Esophagus muscularis mucosa (tissue), 4 donors: ENCODE measurements at places on chromosomes 1 and 21.

DNA sequence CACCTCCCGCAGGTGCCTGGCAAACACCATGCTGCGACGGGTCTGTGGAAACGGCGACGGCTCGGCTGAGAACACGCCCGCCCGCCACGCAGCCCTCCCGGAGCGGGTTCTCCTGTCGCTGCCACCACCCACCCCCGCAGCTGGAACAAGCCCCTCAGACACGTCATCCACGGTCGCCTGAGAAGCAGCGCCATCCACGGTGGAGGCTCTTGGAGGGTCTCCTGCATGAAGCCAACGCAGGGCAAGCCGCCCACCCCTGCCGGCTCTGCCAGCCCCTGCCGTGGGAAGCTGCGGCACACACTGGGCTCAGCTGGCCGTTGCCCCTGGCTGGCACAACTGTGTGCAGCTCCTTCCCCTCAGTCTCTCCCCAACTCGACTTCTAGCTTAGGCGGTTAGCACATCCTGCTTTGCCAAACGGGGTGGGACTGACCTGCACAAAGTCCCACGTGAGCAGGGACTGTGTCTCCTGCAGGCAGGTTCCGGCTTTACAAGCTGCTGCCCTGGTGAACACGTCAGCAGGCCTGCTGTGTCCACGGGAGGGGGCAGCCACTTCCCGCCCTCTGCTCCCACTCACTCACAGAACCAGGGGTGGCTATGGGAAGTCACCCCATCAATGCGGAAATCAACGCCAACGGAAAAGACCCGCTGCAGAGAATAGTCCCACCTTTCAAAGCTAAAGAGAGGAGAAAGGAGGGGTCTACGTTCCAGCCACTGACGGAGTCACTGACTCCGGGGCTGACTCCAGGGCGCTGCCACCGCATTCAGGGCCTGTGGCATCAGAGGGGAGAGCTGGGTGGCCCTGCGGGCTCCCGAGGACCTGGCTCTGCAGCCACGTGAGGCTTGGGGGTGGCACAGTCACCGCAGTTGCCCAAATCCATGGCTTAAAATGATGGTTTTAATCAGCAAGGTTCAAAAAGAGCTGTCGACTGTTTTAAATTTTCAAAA is 10.3 kb downstream of the POFUT2 start:
- DNase-seq = no peak

DNA sequence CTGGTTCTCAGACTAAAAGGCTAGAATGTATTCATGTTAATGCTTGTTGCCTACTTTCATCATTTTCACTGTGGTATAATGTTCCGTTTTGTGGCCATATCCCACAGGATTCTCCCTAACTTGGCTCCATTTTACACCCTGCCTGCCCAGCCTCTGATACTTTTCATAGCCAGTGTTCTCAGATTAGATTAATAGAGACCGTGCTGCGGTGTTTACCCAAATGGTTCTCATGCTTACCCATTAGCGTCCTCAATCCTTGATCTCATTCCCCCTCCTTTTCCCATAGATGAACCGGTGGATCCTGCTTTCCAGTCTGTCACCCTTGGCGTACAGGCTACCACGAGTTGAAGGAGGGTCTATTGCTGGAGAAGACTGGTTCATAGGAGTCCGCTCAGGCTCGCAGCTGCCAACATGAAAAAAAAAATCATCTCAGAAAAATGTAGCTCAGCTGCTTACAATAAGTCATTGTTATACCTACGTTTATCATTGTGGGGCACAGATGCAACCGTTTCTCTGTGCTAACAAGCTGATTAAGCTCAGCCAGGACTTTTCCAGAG is 78.7 kb downstream of the SETD4 start:
- DNase-seq = no peak

DNA sequence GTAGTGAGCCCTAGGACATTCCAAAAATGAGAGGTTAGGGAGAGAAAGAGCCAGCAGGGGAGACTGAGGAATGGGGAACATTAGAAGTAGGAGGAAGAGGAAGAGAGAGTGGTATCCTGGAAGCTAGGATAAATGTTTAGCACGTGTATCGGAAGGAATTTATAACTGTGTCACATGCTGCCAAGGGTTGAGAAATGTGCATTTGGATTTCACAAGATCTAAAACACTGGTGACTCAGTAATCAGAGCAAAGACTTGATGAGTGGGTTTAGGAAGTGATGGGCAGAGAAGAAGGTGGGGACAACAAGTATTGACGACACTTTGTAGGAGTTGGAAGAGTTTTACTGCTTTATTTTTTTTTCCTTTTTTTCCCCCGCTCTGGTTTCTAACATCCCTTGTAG is 193.9 kb downstream of the FMN2 start:
- no peak for DNase-seq

DNA sequence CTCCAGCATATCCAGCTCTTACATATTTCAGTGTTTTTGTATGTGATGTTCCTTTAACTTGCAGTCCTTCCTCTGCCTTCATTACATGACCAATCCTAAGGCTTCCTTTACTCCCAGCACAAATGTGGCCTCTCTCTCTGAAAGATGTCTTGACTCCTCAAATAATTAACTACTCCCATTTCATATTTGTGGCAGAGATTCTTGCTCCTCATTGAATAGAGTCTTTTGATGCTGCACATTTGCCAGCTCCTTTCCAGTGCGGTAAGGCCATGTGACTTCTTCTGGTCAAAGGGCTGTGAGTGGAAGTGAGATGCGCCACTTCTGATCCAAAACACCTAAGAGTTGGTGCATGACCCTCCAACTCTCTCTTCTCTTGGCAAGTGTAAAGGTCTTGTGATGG is 19.1 kb upstream of the LAMC1 start:
- no peak for DNase-seq

DNA sequence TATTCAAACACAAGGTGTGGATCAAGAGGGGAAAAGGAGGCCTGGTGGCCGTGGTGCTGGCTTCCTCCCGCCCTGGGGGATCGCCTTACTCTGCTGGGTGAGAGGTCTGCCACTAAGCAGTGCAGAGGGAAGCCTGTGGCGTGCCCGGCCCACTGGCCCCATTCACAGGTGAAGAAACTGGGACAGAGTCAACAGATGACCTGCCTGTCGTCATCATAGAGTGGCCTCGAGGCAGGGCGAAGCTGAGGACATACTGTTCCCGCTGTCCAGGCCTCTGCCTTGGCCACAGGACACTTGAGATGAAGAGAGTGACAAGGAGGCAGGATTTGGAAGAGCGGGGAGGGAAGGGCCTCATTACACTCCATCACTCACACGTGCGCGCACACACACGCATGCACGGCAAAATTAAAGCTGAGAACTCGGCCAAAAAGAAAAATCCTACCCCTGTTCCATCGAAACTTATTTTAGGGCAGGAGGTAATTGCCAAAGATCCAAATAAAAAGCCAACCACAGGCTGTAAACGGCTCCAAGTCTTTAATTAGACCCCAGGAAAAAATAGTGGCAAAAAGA is 50.5 kb downstream of the CASZ1 start:
- DNase-seq = no peak

DNA sequence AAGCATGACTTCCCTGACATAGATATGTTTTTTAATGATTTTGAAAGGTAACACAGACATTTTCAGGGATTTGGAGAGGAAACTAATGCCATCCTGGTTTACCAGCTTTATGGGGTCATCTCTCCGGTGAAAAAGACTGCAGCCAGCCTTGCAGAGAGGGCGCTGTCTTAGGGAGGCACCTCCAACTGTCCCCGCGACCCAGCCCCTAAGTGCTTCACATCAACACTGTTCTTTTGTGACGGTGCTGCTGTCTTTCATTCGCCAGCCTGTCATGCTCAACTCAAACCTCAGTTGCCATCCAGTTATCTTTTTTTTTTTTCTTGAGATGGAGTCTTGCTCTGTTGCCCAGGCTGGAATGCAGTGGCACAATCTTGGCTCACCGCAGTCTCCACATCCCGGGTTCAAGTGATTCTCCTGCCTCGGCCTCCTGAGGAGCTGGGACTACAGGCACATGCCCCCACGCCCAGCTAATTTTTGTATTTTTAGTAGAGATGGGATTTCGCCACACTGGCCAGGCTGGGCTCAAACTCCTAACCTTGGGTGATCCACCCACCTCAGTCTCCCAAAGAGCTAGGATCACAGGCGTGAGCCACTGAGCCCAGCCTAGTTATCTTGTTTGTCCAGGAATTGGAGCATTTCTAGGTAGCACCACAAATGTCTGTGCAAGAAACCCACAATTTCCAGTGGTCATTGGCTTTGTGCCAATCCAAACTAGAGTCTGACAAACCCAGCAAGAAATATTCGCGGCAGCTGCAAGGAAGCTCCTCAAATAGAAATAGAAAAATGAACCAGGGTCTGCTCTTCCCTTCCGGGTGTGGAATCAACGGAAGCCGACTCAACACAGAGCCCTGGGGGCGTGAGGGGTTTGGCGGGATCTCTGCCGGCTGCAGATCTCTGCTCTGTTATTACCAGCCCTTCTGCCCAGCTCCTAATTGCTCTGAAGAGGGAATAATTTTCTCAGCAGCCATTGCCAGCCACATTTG is 24.2 kb downstream of the PDE9A start:
- no peak for DNase-seq

DNA sequence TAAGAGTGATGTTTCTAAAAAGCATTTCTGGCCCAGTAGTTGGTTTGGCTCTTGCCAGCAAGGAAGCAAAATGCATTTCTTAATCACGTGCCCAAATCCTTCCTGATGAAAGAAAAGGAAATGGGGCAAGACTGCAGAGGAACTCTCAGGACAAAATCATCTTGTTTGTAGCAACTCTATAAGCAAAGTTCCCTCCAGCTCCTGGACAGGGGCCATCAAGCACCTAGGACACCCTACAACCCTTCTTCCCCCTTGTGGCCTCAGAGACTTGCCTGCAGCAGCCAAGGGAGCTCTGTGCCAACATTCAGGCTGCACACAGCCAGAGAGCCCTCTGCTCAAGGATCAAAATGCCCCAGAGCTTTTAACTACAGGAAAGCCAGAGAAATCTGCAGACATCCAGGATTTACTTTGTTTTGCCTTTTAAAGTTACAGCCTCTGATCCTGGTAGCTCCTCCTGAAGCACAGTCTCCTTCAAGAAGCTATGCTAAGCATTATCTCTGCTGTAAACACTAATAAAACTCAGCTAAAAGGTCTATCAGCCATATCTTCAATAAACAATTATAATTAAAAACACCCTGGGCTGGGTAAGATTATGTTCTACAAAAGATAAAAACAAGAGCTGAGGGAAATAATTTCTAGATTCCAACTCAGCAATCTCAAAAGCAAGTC is 105.0 kb downstream of the KIAA0319L start:
- no peak for DNase-seq

DNA sequence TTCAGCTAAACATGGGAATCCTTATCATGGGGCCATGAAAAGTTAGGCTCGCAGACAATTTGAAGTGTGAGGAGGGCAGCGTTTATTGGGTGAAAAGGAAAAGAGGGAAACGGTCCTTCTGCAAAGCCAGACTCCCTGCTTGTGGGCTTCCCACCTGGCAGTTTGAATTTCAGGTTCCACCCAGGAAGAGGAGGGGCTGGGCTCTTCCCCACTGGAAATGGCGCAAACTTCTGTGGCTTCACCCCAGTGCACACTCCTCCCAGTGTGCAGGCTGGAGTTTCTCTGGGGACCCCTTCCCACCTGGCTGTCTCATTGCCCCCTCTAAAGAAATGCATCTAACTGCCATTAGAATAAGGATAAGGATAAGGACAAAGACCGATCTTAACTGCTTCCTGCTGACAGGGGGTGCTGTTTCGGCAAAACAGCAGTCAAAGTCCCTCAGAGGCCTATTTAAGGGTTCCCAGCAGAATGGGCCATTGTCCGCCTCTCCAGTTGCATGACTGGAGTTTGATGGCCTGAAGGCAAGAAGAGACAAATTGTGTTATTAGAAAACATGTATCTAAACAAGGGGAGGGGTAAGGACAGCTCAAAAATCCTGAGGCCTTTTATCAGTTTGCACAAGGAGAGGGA is 20.4 kb downstream of the AIM2 start:
- no peak for DNase-seq

GRCh38 chr1:206715552-206716158 is 30.9 kb downstream of the MAPKAPK2 start:
- DNase-seq = no peak

GRCh38 chr21:46152927-46153246 is 2.5 kb downstream of the FTCD start:
- DNase-seq = no peak

DNA sequence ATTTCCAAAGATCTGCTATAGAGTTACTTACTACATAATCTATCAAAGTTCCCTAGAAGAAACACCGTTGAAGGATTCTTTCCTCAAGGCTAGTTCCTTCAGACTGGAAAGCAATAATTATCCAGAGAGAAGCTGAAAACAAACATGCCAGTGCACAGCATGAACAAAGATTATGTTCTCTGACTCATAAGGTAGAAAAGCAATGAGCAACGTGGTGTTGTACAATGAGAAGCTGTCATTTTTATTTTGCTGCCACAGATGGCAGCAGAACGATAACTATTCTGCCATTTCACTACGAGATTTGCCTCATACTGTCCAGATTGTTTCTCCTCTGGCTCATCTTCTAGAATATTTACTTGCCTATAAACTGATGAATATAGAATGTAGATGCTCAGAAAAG is 10.7 kb downstream of the EXTL2 start:
- DNase-seq = no peak

DNA sequence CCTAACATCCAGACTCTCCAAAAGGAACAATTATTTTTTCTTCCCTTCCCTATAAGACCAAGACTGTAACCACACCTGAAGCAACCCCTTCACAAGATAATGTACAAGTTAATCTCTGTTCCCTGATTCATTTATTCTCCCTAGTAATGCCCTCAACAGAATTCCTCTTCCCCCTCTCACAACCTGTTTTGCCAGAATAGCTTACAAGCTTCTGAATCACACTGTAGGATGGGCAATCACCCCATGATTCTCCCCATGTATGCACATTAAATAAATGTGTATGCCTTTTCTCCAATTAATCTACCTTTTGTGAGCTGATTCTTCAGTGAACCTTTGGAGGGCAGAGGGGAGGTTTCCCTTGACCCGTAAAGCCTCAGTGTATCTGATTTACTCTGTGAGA is 20.9 kb upstream of the RNF11 start:
- no peak for DNase-seq

DNA sequence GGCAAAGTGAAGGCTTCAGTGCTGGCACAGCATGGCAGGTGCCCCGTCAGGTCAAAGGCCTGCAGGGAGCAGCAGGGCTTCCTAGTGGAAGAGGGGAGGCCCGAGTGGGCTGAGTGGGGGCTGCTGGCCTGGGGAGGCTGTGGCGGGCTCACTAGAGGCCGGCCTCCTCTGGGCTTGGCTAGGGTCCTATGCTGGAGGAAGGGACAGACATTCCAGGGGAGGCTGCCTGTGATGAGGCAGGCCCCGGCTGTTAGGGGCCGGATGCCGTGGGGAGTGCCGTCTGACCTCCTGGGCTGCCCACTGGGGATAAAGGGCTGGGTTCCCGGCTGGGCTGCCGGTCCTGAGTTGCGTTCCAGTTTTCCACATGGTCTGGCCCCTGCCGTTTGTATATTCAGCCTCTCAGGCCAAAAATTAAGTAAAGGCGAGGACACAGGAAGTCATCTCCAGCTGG is 21.1 kb downstream of the PRXL2B start:
- no peak for DNase-seq

DNA sequence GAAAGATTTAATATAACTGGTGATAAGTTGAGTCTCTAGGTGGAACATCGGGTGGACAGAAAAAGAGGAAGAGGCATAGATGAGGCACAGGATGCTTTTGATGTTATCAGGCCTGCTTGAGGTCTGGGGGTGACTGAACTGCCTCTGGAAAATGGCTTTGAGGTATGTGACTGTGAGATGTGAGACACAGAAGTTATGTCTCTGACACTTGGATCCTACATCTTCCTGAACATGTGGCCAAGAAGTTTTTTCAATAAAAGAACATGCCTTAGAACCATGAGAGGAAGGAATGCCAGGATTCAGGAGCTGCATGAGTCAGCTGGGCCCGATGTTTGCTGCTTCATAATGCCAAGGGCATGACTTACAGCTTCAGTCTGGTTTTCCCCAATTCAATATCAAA is 11.5 kb upstream of the AIM2 start:
- no peak for DNase-seq
